ENCODE measurements at places on chromosomes 12 and 14. TPM values are rescaled to one million over a fixed set of nuclear protein-coding genes. Genes with fewer than 3 reads are reported as not detected.

PRMT5 gene
- total RNA-seq = 42.9 TPM

CNTN1 gene
- total RNA-seq = 34.2 TPM

- no peak for DNase-seq
Measured at GRCh38 chr12:113332688-113333417, 2.1 kb downstream of the SLC8B1 start.

RPL10L gene
- total RNA-seq = not detected
